ENCODE measurements at places on chromosomes 12 and 14. TPM values are rescaled to one million over a fixed set of nuclear protein-coding genes. Genes with fewer than 3 reads are reported as not detected.

The CCDC175 gene
- total RNA-seq, result 0.16 TPM

The MVK gene
- 17.3 TPM for total RNA-seq

The ALDH1L2 gene
- 2.4 TPM for total RNA-seq

The CLEC4C gene
- not detected for total RNA-seq

The RABGGTA gene
- total RNA-seq, result 34.5 TPM

The NIN gene
- 33.2 TPM for total RNA-seq

The B3GNT4 gene
- 0.51 TPM for total RNA-seq

The NPFF gene
- not detected for total RNA-seq

The TWF1 gene
- total RNA-seq, result 51.7 TPM

The GPRC5D gene
- total RNA-seq, result not detected

The MYH6 gene
- not detected for total RNA-seq

The PWP1 gene
- total RNA-seq, result 32.7 TPM

The GPRC5A gene
- total RNA-seq, result 108 TPM

The B4GALNT3 gene
- 7.0 TPM for total RNA-seq

The KRT85 gene
- total RNA-seq, result not detected

The KRT73 gene
- total RNA-seq, result not detected

The MOAP1 gene
- total RNA-seq, result 26.1 TPM

The GZMH gene
- not detected for total RNA-seq

The NGB gene
- not detected for total RNA-seq

The TOGARAM1 gene
- total RNA-seq, result 21.3 TPM

The SPRYD3 gene
- total RNA-seq, result 20.2 TPM

The PRKD1 gene
- 25.3 TPM for total RNA-seq

The ACRBP gene
- total RNA-seq, result 3.5 TPM

The SELPLG gene
- total RNA-seq, result 0.47 TPM

The WNT1 gene
- not detected for total RNA-seq

The SSPN gene
- 19.4 TPM for total RNA-seq

The CMTM5 gene
- not detected for total RNA-seq

The CD69 gene
- total RNA-seq, result 0.40 TPM

The ACSS3 gene
- total RNA-seq, result 23.4 TPM

The PTHLH gene
- 6.5 TPM for total RNA-seq

The PYGL gene
- total RNA-seq, result 21.6 TPM

The HSPA2 gene
- total RNA-seq, result 10.5 TPM

The ARHGAP9 gene
- total RNA-seq, result 0.90 TPM

The EPYC gene
- not detected for total RNA-seq

The PPFIA2 gene
- total RNA-seq, result 1.1 TPM

The KCNC2 gene
- total RNA-seq, result 1.4 TPM

The GYS2 gene
- not detected for total RNA-seq

The CACNA1C gene
- 31.2 TPM for total RNA-seq

The LRRC9 gene
- total RNA-seq, result 0.34 TPM

The DDX11 gene
- 114 TPM for total RNA-seq

The RTN1 gene
- total RNA-seq, result 0.78 TPM

The ITFG2 gene
- 59.3 TPM for total RNA-seq

The REM2 gene
- total RNA-seq, result 2.6 TPM

The KRT6C gene
- total RNA-seq, result not detected

The LRP1-AS gene
- not detected for total RNA-seq

The RNF212B gene
- total RNA-seq, result not detected

The PIANP gene
- 3.7 TPM for total RNA-seq

The SLC25A21 gene
- 2.3 TPM for total RNA-seq

The AICDA gene
- not detected for total RNA-seq

The B4GALNT1 gene
- total RNA-seq, result 0.34 TPM

The ZC2HC1C gene
- 2.3 TPM for total RNA-seq

The KRT3 gene
- total RNA-seq, result 0.75 TPM

The ITGA7 gene
- total RNA-seq, result 32.5 TPM

The HOTAIR gene
- total RNA-seq, result 1.1 TPM
